ENCODE measurements at places on chromosomes 12 and 14.

DNA sequence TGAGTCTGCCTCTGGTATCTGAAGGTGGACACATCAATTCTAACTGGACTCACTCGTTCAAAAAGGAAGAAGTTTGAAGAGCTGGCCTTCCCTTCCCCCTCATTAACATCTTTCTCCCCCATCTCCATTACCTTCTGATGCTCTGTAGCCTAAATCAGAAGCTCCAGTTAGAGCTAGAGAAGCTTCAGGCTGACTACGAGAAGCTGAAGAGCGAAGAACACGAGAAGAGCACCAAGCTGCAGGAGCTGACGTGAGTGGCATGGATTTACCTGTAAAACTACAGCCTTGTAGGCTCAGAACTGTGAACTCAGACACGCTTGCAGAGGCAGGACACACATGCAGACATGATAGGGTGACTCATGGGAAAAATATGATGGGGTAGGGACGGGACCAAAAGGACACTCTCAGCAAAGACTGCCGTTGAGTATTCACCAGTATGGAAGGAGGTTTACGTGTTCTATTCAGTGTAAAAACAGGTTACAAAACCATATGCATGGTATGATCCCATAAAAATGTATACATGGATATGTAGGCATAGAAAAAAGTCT lies 14.3 kb upstream of the PIP4K2C start:
- DNase-seq: no peak

DNA sequence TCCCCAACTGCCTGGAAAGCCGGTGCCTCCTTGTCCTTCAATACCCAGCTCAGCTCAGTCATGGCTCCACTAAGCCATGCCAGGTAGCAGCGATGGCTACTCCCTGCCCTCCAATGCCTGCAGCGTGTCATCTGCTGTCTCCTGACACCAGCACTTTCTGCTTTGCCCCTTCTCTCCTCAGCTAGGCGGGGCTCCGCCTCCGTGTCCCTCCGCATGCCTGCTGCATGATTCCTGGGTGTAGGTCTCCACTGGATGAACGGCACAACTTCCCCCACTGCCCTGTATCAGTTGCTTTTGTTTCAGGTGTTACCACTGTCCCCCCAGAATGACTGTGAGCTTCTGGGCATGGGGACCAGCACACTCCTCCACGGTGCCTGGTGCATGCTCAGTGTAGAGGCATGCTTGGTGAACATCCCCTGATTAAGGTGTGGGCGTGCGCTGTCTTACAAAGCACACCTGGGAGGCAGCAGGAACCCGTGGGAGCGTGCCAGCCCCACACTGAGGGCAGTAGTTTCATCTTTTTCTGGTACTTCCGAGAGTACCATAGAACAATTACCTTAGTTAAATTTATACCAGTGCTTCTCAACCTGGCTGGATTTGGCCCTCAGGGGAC lies 179.4 kb upstream of the PRMT8 start:
- DNase-seq: no peak

DNA sequence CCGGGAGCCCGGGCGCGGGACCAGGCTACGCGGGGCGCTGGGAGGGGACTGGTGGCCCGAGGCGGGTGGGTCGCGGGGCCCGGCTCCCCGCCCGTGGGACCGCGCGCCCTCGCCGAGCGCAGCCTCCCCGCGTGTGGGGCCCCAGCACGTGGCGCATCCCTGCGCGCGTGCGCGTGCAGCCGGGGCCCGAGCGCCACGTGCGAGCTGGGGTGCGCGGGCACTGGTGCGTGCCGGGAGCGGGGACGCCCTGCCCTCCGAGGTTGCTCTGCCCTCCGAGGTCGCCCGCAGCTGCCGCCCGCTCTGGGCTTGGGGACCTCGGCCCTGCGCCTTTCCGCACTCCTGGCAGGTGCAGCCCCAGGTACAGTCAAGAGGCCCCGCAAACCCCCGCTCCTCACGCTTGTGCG lies 365 bp upstream of the CCDC88C start:
- DNase-seq: no peak

DNA sequence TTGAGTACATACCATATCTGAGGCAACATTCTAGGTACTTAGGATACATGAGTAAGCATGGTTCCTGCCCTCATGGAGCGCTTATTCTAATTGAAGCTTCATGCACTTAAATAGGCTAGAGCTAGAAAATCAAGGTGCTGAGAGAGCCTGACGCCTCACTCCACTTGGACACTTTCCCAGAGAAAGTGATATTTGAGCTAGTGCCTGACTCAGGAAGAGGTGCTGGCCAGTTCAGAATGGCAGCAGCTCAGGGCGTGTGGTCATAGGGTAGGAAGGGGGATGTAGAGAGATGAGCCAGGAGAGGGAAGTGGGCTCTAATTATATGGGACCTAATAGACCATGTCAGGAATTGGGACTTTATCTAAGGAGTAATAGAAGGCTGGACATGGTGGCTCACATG lies 33.3 kb downstream of the TULP3 start:
- no peak for DNase-seq
